CD4-positive, alpha-beta T cell treated with Interleukin-1 beta for 1 hour (primary cell): ENCODE measurements at places on chromosomes 6 and 20.

- no peak for DNase-seq
Observed at GRCh38 chr6:130611366-130611765, 215.8 kb upstream of the SMLR1 start.

- no peak for DNase-seq
Observed at GRCh38 chr6:22601984-22602383, 32.6 kb downstream of the HDGFL1 start.

DNA sequence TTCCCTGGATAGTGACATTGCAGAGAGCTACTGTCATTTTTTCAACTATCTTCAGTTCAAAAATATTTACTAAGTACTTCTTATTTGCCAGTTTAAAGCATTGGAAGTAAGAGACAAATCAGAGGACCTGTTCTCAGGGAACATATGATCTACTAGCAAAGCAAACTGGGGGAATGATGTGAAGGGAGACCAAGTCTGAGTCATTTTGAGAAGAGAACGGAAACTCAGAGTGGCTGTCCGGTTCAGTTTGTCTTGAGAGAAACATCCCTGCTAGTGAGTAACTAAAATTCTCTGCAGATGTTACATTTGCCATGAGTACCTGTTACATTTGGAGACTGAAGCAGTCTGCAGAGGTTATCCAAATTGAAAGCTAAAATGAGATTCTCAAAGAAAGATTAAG lies 118.3 kb downstream of the KCNQ5 start:
- DNase-seq: no peak

GRCh38 chr6:132268209-132268608 lies 133.1 kb downstream of the MOXD1 start:
- DNase-seq: no peak

DNA sequence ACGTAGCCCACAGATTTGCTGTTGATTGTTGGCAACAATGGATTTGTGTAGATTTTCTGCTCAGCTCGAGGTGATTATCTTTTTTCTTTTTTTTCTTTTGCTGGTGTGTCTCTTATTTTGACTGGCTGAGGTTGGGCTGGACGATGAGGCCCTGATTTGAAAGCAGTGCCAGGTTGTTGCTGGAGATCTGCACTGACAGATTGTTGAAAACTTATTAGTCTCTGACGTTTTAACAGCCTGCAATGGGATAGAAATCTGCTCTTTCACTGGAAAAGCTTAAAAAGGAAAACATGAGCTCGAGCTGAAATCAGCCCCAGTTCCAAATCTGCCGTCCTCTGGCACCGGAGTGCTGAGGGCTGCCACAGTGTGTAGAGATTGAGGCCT lies 87.7 kb downstream of the PDE7B start:
- DNase-seq: no peak

- DNase-seq: no peak
Observed at GRCh38 chr6:153564803-153565202, 433.7 kb upstream of the RGS17 start.

GRCh38 chr20:4925842-4926530 lies 75.3 kb downstream of the SLC23A2 start:
- DNase-seq: no peak

DNA sequence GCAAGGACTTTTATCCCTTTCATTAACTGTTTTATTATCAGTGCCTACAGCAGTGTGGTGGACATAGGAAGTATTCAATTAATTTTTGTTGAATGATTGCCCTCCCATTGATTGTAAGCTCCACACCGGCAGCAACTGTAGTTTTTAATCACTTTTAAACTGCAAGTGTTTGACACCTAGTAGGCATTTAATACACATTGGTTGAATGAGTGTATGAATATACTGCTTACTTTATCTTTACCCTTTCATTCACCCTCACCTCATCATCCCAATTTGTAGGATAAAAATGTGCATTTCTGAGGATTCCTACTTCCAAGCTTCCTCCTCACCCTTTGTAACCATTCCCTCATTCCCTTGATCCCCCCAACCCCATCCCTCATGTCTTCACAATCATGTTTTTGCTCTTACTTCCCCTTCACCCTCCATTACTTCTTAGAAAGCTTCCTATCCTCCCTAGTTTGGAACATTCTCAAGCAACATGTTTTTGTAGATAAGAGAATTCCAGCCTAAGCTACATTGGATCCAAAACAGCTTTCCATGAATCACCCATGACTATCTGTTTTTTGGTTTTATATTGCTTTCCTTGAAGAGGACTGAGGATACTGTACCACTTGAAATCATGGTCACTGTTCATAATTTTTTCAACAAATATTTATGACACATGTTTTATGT lies 955 bp upstream of the SLC26A8 start:
- DNase-seq: no peak

DNA sequence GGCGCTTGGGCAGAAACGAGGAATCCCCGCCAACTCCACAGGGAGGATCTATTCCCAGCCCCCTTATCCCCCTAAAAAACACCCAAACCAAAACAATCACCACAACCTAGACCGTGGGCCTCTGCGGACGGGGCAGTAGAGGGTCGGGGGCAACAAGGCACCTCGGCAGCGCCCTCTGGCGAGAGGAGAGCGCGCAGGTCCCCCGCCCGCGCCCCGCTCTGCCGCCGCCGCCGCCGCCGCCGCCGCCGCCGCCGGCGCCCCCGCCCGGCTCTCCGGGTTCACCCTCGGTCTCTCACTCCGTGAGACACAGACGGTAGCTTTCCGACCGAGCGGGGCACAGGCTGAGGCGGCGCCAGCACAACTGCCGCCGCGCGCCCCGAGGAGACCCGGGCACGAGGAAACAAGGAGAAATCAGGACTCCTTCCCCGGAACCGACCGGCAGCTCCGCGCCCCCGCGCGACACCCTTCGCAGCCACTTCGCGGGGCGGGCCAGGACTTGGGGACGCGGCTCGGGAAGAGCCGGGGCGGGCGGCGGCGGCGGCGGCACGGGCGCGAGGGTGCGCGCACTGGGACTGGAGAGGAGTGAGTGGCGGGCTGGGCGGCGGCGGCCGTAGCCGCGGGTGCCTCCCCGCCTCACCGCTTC lies at the start of gene SLC35F1:
Gene SLC35F1, plus strand, starts transcription at position 307 of the 643 bp plus-strand sequence.
- DNase-seq: peak; percentile 6

- DNase-seq: no peak
Observed at GRCh38 chr6:20259316-20260049, 47.2 kb upstream of the MBOAT1 start.

GRCh38 chr6:155224618-155225017 lies 39.2 kb upstream of the CLDN20 start:
- DNase-seq: no peak

DNA sequence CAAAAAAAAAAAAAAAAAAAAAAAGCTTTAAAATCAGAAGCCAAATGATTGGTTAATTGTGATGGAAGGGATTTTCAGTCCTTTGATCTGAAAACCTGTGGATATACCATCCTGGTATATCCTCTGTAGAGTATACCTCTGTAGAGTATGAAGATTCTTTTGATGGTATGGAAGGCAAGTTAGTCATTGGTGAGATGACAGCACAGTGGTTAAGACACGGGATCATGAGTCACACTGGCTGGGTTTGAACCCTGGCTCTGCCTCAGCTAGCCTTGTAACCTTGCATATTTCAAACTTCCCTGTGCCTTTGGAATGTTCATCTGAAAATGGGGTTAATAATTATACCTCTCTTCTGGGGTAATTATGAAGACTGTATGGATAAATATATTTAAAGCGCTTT lies 179.3 kb downstream of the CARMIL1 start:
- no peak for DNase-seq

- DNase-seq: no peak
Observed at GRCh38 chr20:57896017-57896416, 186.2 kb upstream of the PMEPA1 start.

- no peak for DNase-seq
Observed at GRCh38 chr20:32506721-32507120, 78.4 kb downstream of the NOL4L start.

- DNase-seq: no peak
Observed at GRCh38 chr6:154479771-154480639, 30.5 kb downstream of the CNKSR3 start.

- DNase-seq: no peak
Observed at GRCh38 chr6:92126088-92126487, 1293.3 kb downstream of the EPHA7 start.

DNA sequence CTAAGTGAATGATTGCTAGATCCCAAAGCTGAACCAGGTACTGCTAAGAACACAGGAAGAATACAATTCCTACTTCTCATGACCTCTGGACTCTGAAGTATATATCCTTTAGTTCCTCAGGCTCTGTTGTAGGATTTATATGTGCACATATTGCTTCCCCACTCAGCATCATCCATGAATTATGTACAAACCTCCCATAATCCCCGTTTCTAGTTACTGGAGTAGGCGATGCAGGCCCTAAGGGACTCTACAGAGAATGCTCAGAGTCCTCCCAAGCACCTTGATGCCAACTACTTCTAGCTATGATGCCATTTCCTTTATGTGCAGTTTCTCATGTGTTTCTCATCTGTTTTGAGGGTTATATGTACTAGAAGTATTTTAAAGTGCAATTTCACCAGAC lies 154.9 kb upstream of the EPHA7 start:
- DNase-seq: no peak

DNA sequence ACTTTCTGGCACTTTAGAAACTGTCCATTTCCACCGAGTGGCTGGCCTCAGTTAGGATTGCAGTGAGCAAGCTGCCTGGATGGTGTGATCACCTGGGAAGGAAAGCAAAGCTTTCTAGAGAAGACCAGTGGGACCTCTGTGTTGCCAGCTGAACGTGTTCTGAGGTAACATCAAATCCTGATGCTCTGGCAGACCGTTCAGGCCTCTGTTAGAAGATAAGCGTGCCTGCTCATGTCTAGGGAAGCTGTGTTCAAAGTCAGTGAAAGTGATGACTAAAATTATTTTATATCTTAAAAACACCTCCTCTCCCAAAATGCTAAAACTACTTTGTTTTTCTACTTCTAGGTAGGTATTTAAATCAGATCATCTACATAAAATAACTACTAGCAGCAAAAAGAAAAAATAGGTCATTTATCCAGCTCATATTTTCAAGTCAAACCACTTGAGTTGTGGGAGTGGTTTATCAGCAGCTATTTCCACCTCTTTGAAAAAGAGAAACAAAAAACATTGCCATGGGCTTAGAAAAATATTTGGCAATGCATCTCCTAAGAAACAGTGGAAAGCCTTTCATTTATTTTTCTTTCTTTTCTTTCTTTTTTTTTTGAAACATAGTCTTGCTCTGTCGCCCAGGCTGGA lies 54.8 kb downstream of the CEP43 start:
- DNase-seq: no peak

- DNase-seq: no peak
Observed at GRCh38 chr6:6080975-6081374, 74.2 kb upstream of the NRN1 start.

DNA sequence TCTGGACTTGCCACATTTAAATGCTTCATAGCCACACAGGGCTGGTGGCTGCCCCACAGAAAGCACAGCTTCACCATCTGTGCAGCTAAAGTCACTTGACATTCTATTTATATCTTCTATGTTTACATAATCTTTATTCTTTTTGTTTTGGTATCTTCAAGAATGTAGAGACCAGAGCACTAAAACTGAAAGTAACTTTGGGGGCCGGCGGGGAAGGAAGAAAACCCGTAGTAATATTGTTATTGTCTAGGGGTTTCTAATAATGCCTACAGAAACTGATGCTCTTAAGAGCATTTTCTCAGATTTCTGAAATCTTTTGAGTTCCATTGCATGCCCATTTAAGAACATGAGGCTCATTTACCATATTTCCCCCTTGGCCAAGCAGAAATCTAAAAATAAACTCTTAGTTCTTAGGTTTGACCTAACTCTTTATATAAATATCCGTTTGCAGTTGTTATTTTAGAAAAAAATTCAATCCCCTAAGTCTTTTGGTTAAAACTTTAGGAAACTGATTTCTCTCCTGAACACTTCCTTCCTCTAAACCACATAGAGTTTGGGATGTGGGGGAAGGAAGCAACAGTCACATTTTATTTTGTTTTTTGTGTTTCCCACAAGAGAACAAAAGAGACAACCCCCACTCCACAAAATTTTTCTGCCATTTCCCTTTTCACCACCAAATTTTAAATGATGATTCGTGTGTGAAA lies 207.6 kb downstream of the OGFRL1 start:
- no peak for DNase-seq

DNA sequence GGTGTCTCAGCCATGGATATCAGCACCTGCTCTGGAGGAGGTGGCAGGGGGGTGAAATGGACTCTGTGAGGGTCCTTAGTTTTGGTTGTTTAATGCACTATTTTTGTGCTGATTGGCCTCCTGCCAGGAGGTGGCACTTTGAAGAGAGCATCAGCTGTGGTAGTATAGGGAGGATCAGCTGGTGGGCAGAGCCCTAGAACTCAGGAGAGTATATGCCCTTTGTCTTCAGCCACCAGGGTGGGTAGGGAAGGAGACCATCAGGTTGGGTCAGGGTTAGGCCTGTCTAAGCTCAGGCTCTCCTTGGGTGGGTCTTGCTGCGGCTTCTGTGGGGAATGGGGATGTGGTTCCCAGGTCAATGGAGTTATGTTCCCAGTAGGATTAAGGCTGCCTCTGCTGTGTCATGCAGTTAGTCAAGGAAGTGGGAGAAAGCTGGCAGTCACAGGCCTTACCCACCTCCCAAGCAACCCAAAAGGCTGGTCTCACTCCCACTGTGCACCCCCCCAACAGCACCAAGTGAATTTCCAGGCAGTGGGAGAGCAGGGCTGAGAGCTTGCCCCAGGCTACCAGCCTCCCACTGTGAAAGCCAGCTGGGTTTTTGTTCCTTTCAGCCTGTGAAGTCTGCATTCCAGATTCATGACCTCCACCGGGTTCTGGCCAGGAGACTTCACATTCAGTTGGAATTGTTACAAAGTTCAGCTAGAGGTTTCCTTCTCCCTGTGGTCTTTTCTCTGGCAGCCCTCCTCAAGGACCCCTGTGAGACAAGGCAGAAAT lies 5.7 kb upstream of the OSTM1 start:
- no peak for DNase-seq

DNA sequence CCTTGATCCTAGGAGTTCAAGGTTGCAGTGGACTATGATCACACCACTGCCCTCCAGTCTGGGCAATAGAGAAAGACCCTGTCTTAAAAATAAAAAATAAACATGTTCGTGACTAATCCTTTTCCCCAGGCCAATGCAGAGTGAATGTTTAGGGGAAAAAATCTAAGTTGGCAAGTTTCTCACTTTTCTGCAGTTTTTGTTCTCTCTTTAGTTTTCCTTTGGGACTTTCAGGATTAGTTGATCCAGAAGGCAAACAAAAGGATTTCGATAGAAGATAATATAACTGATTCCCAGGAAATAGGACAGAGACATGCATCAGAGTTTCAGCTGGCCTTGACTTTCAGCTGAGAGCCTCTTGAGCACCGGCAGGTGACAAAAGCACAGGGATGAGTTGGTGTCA lies 53.3 kb downstream of the SOD2 start:
- DNase-seq: no peak

DNA sequence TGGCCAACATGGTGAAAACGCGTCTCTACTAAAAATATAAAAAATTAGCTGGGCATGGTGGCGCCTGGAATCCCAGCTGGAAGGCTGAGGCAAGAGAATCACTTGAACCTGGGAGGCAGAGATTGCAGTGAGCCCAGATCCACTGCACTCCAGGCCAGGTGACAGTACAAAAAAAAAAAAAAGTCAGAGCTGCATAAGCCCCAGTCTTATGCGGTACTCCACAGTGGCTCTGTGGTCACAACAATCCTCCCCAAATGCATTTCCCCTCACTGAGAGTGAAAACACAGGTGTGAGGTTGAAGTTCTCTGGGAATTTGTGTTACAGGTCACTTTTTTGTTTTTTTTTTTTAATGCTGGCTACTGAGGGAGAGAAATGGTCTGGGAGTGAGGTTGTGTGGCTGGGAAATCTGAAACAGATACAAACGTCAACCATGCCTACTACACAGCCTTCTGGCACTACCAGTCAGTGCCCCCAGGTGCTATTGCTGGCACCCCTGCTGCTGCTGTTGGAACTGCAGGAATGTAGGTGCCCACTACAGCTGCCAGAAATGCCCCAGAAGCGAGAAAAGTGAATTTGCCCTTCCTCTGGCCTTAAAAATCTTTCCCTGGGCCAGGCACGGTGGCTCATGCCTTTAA lies 5.7 kb downstream of the MRPS26 start:
- DNase-seq: no peak
